ENCODE measurements at places on chromosomes 2 and 18. TPM values are rescaled to one million over a fixed set of nuclear protein-coding genes. Genes with fewer than 3 reads are reported as not detected.

GRCh38 chr2:46315103-46315890, 18.1 kb downstream of the EPAS1 start:
- DNase-seq, result peak; percentile 96

DNA sequence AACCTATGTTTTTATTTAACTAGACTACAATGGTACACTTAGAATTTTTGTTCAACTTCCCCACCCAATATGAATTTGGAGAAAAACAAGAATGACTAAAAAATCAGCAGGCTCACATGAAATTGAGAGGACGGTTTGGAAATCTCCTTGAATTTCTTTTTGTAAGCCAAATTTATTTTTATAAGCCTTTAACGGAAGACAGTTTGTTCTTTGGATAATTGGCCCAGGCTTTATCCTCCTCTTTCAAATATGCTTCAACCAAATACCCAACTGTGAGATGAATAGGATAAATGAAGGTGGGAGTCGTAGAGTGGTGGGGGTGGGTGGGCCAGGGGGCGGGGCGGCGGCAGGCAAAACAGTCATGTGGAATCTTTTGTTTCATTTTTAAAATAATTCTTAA, 60.6 kb downstream of the FMNL2 start:
- DNase-seq, result no peak

GRCh38 chr2:233828546-233829192, 25.7 kb downstream of the HJURP start:
- DNase-seq, result no peak

DNA sequence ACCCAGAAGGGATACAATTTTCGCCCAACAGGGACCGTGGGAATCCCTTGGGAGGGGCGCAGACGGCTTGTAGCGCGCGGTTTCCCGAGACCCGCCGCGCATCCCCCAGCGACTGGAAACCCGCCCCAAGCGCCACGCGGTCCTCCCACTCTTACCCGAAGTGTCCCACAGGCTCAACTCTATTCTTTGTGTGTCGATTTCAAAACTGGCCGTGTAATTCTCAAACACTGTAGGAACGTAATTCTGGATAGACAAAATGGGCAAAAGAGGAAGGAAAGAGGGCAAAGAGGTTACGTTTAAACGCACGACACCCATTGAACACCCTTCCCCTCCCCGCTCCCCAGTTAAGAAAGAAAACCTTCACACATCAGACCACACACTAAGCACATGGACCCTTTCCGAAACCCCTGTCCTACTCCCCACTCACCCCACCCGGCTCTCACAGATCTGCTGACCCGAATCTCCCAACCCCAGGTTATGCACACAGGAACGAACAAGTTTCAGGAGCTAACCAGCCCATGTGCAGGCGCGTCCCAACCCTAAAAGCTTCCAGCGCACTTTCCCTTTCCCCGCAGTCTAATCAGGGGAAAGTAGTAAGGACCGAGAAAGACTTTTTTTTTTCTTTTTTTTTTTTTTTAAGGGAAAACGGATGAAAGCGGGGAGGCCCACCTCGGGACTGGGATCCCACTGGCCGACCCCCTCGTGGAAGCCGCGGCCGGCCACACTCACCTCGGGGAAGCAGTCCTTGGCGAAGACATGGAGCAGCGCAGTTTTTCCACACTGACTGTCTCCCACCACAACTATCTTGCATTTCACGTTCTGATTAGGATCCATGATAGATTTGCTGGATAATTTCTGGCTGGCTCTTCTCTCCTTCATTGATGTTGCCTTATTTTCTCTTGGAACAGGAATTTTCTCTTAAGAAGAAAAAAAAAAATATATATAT, 655 bp downstream of the RND3 start:
- no peak for DNase-seq

DNA sequence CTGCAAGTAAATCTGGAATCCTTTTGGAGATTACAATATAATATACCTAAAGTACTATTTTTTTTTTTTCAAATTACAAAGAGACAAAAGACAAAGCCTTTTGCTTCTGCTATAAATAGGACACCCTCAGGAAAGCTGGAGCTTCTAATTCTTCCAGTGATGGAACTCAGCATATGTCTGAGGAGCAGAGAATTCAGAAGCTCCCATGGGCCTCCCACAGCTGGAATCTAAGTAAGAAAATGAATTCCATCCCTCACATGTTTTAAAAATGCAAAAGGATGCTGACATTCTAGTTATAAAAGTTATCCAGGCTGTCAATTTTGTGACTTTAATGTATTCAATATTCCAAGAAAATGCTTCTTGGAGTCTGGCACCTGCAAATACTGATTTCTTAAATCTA, 571.3 kb upstream of the LRRTM4 start:
- no peak for DNase-seq

Gene TMEM18
- 32.6 TPM for total RNA-seq

GRCh38 chr2:157418239-157418641, 25.6 kb downstream of the CYTIP start:
- DNase-seq, result no peak

Gene FAM110C
- not detected for total RNA-seq

DNA sequence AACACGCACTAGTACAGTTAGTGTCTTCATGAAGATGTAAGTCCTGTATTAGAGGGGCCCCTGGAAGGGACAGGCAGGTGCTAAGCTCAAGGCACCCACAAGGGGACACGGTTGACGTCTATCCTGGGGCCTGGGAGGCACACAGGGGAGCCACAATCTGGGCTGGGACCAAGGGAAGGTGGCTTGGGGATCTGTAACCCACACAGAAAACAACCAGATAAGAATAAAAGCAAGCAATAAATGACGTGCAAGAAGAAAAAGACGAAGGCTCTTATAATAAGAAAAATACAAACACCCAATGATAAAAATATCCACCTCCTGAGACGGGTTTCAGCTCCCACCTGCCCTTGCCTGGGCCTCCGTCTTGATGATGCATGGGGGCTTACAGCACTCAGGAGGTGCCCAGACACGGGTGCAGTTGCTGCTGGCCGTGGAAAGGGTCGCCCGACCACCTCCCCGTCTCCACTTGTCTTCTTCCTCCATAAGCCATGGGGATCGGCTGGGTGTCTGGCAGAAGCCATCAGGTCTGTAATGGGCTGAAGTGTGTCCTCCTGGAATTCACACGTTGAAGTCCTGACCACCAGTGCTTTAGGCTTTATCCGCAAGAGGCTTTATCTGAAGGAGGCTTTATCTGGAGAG, 73.9 kb downstream of the TWIST2 start:
- DNase-seq, result no peak

GRCh38 chr2:51511002-51511401, 479.1 kb upstream of the NRXN1 start:
- DNase-seq, result no peak

DNA sequence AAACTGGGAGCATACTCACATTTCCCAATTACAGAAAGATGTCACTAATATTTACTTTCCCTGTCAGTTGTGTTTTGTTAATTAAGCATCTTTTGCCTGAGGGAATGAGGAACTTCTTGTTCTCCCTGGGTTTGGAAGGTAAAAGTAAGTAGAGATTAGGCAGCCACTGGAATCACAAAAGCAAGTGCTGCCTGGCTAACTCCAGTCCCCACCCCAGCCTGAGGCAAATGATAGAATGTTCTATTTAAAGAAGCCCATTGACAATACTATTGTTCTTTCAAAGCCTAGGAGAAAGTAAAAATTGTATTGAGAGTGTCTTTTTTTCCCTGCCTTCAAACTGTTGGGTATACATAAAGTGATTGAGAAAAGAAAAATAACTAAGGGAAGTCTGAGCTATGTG, 93.8 kb downstream of the MBD2 start:
- no peak for DNase-seq

DNA sequence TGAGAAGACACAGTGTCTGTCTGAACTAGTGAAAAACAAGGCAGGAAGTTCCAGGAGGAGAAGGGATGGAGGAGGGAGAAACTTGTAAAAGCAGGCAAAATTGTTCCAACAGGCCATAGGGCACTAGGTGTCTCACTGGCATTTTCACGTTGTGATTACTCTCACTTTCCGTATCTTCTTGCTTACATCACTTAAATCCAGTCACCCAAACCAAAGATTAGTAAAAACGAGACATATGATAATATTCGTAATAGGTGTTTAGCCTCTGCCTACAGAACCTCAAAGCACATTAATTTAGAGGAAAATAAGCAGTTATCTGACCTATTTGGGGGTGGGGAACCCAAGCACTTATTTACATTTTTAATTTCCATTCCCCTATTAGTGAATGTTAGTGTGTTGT, 78.3 kb downstream of the POU3F3 start:
- no peak for DNase-seq

- DNase-seq, result no peak
These were observed 77.6 kb downstream of the CCDC148 start for GRCh38 chr2:158378926-158379325.

DNA sequence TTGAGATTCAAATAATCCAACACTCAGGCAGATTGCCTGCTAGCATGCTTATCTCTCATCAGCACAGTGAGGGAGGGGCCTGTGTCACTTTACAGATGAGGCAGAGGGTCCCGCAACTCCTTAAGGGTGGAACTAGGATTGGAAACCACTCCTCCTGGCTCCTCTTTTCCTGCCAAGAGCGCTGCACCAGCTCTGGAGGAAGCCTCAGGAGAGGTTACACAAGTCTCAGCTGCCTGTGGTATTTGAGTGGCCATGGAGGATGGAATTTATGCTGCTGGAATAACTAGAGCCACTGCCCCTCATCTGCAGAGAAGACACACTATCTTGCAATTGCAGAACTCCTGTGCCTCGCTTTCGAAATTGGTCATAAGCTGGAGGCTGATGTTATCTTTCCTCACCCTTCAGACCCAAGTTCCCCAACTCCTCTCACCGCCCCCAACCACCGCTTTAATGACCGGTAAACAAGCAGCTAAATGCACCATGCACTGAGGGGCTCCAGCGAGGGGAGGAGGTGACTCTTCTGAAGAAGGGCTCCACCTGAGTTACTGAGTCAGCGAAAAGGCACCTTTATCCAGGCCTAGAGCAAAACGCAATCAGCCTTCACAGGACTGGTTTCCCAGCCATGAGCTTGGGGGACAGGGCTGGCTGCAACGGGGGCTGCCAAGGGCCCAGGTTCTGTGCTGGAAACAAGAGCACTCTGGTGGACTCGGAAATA, 245.8 kb downstream of the SOX11 start:
- DNase-seq, result no peak

GRCh38 chr2:148103946-148104345, 83.1 kb downstream of the MBD5 start:
- no peak for DNase-seq

DNA sequence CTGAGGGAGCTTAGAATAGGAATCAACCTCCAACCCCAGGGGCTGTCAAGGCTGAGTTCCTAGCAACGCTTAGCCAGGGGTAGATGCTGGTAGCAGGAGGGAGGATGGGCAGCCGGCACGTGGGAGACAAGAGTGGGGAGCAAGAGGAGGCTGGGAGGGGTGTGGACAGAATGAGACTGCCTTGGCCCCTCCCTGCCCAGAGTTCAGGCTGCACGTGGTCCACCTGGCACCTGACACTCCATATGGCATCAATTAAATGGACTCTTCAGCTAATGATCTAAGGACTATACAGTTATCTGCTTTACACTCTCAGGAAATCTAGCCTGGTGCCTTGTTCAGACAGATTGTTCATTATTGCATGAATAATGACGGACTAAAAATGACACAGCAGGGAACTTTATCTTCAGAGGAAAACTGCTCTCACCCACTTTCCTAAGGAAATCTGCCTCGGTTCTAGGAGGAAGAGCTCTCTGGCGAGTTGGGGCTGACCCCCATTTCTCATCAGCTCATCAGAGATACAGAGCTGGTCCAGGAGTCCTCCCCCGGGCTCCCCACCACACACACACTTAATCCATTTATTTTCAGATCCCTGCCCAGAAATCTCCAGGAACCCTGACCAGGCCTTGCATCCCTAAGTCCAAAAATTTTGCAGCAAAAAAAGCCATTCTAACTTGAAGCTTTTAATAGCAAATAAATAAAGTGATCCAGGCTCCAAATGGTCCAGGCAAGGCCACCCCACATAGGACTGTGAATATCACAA, 102.1 kb upstream of the CDC42EP3 start:
- DNase-seq, result peak; percentile 61

DNA sequence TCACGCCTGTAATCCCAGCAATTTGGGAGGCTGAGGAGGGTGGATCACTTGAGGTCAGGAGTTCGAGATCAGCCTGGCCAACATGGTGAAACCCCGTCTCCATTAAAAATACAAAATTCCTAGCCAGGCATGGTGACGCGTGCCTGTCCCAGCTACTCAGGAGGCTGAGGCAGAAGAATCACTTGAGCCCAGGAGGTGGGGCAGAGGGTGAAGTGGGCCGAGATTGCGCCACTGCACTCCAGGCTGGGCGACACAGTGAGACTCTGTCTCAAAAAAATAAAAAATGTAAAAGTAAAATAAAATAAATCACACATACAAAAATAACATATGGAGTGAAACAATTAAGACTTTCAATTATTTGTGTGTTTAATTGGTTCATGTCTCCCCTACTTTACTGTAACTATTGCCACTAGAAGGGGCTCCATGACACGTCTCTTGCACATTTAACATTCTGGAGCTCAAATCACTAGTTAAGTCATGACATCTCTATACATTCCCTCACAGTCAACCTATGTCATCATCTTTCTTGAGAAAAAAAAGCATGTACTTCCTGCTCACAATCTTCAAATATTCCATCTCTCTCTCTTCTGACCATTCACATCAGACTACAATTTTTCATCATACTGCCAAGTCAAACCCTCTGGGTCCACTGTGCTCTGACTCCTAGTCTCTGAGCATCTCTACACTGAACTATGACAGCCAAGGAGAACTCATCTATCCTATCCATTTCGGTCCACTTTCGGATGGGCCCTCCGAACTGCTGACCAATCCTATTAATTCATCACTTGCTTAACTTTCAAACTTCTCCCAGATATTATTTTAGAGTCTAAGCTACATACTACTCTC, 6.7 kb downstream of the GFPT1 start:
- no peak for DNase-seq

Gene LRP1B
- 0.03 TPM for total RNA-seq

DNA sequence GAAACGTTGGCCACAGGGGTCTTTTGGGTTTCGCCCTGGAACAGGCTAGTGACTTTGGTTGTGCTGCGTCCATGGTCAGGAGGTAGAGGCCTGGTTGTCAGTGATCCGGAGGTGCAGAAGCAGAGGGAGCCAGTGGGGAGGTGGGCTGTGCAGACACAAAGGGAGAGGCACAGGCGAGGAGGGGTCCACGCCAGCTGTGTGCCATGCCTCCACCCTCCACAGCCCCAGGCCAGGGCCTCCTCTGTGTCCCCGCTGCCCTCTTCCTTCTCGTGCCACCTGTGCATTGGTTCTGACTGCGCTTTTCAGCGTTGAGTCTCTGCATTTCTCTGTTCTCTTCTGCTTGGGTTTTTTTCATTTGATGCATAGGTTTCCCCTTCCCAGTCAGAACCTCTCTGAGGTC, 121.0 kb downstream of the GBX2 start:
- no peak for DNase-seq

- no peak for DNase-seq
These were observed 23.1 kb downstream of the ID2 start for GRCh38 chr2:8704906-8705305.

All from A172 (cell line).